HuH-7.5 (cell line): ENCODE measurements at places on chromosomes 2 and 18.
A peak's percentile ranks its signal among the peaks of the same experiment; 100 is the strongest.

GRCh38 chr2:27014771-27015433 lies 17.9 kb upstream of the TMEM214 start:
- DNase-seq = no peak

DNA sequence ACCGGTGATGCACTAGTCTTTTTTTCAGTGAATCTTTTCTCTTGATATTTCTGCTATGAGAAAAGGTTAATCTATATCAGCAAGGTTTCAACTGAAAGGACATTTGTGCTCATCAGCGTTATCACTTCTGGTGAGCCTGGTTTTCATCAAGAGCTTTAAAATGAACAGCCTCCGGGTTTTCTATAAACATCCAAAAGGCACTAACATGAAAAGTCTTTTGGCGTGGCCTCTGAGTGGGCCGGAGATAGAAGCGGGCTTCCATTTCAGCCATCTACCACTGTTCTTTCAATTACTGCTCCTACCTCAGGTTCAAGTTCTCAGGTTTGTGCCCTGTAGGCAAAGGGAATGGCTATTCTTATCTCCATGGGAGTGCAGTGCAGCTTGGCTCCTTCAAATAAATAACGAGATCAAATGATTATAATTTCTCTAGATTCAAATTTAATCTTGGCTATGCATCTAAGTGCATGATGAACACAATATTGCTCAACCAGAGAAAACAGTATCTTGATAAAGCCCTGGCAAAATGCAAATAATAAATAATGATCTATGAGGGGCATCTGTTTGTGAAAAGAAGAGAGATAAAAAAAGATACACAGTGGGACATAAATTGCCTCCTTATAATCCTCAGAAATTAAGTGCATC lies 314.8 kb downstream of the CDH2 start:
- no peak for DNase-seq

DNA sequence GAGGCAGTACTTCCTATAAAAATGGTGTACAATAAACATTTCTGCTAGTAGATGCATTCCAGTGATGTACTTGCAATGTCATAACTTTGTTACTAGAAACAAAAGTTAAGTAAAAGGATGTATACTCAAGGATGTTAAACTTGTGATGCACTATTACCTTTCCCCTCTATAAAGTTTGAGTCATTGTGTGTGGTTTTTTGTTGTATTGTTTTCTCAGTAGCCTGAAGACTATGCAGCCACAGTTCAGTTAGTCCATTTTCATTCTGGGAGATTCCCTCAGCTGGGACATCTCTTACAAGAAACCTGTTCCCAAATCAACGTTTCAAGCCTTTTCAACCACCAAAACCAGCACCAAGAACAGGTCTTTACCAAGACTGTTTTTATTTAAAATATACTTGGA lies 5.6 kb downstream of the ATP5MC3 start:
- DNase-seq = no peak

GRCh38 chr2:94759211-94759610 lies 112.0 kb upstream of the TEKT4 start:
- peak; percentile 11 for DNase-seq

- DNase-seq = no peak
Measured at GRCh38 chr18:8400825-8401224, 208.4 kb upstream of the RAB12 start.

DNA sequence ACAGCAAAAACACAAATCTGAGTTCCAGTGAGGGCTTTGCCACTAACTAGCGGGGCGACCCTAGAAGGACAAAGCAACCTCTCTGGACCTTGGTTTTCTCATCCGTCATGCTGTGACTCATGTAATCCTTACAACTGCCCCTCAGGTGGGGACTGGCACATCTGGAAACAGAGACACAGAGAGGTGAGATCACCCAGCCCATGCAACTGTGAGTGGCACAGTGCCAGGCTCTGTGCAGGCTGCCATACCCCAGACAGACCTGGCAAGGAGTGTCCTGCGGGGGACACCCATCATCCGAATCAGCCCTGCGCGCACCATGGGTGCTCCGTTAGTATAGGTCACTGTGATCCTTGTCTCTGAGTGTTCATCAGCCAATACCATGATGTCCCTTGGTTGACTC lies 198.3 kb downstream of the SMAD7 start:
- no peak for DNase-seq

DNA sequence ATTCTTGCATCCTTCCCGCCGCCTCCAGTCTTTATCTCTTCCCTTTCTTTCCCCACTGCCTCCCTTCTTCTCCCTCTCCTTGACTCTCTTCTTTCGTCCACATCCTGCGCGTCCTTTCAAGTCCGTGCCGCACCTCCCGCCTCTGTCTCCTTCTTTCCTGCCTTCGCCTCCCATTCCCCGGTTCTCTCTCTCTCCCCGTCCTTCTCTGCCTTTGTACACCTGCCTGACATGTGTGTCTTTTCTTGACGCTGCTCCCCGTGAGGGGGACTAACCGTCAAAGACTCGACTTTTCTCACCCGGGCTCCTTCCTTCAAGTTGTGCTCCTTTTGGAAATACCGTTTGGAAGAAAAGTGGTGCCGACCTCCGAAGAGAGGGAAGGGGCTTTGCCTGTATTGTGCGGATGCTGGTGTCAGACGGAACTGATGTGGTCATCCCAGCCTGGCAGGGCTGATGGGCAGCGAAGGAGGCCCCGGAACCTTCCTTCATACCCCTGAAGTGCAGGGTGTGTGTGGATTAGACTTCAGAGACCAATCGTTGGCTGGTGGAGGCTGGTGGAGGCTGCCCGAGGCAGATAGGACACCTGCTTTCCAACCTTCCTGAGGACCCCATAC lies 879 bp downstream of the TMEM178A start:
- DNase-seq = no peak

DNA sequence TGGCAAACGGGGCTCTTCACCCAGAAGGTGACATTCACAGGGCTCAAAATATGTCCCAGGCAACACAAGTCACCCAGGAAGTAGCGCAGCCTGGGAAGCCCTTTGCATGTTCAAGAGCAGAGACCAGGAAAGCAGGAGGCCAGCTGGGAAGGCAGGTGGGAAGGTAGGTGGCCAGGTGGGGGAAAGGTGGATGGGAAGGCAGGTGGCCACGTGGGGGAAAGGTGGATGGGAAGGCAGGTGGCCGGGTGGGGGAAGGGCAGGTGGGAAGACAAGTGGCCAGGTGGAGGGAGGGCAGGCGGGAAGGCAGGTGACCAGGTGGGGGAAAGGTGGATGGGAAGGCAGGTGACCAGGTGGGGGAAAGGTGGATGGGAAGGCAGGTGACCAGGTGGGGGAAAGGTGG lies 102.7 kb downstream of the ZNF516 start:
- no peak for DNase-seq

DNA sequence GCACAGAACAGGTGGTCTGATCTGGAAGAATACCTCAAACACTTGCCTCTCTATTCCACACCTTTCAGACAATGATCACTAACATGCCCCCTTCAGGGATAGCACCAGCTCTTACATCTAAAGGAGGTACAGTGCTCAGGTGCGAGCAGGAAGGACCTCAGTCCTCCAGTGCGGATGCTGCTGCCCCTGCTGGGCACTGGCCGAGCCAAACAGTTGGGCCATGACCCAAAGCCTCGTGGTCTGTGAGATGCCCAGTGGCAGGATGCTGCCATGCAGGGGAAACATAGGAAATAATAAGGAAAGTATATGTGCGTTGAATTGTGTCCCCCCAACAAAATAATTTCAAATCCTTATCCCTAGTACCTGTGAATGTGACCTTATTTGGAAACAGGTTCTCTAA lies 243.7 kb downstream of the NDUFA10 start:
- no peak for DNase-seq

DNA sequence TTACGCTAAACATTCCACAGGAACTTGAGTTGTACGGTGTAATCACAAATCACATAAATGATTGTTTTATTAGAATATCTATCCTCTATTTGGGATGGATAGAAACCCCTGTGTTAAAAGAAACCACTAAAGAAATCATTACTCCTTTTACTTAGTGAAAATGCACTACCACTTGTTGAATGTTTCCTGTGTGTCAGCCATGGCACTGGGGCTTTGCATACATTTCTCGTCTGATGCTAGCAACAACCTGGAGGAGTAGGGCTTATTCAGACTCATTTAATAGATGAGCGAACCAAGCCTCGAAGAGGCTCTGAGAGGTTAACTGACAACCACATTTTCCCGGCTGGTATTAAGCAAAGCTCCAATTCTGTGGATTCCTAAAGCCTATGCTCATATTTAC lies 60.5 kb upstream of the PELI1 start:
- DNase-seq = no peak

- no peak for DNase-seq
Measured at GRCh38 chr2:217125014-217125413, 265.1 kb upstream of the TNP1 start.

DNA sequence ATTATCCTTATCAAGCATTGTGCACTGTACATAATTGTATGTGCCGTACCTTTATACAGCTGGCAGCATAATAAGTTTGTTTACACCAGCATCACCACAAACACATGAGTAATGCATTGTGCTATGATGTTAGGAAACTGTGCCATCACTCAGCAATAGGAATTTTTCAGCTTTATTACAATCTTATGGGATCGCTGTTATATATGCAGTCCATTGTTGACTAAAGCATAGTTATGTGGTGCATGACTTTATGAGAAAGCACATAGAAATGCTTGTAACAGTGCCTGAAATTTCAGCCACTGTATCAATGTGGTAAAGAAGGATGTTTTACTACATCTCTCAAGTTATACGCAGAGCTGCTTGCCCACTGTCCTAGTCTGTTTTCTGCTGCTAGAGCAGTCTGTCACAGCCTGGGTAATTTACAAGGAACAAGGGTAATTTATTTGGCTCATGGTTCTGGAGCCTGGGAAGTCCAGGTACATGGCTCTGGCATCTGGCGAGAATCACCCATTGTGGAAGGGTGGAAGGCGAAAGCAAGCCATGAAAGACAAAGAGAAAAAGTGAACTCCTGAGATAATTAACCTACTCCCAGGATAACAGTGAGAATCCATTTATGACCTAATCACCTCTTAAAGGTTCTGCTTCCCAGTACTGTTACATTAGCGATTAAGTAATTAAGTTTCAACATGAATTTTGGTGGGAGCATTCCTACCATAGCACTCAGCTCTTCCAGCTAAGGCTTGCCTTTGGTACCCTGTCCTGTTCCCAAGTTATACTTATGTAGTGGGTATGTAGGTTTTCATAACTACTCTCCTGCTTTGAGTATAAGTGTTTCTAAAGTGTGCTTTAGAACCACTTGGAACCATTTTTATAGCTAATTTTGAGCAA lies 4.6 kb downstream of the MAP3K20 start:
- DNase-seq = no peak

GRCh38 chr18:7668392-7668791 lies 101.3 kb downstream of the PTPRM start:
- no peak for DNase-seq

GRCh38 chr2:22079583-22079982 lies 955.8 kb downstream of the TDRD15 start:
- DNase-seq = no peak

DNA sequence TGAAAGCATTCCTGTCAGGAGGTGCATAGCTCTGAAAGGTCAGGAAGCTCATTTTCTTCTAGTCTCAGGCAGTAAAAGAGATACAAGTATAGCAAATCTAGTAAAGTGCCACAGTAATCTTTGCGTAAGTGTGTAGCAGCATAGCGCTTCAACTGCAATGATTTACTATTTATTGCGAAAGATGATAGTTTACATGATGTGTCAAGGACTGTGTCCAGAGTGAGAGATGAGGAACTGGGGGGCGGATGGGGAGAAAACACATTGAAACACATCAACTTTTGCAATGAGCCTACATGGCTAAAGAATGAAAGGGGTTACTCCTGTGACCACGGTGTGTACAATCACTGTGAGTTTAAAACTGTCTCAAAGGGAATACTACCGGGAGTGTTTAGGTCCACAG lies 644.4 kb downstream of the GALR1 start:
- DNase-seq = no peak

GRCh38 chr2:63818271-63818670 lies 23.4 kb upstream of the UGP2 start:
- no peak for DNase-seq

- DNase-seq = peak; percentile 29
Measured at GRCh38 chr2:223943561-223944008, 1.6 kb downstream of the WDFY1 start.
